Uterus (tissue), 4 donors: ENCODE measurements at places on chromosomes 1 and 21.
A peak's percentile ranks its signal among the peaks of the same experiment; 100 is the strongest.

- no peak for DNase-seq
These were observed 51.5 kb downstream of the DMRTA2 start for GRCh38 chr1:50371749-50372148.

DNA sequence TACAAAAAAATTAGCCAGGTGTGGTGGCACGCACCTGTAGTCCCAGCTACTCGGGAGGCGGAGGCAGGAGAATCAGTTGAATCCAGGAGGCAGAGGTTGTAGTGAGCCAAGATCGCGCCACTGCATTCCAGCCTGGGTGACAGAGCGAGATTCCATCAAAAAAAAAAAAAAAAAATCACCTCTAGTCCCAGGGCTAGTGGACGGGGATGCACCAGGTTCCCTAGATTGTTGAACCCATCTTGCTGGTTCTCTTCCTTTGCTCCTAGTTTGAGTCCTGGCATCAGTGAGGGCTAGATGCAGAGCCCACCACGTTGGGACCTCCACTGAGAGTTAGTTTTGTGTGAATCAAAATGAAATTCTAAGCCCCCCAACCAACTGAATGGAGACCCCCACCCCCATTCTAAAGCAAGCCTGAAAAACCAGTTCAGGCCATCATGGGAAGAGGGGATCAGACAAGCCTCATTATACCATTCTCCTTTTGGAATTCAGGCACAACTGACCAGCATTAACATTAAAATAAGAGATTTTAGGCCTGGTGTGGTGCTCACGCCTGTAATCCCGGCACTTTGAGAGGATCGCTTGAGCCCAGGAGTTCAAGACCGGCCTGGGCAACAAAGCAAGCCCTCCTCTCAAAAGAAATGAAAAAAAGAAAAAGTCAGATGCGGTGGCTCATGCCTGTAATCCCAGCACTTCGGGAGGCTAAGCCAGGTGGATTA is 17.9 kb upstream of the L1TD1 start:
- no peak for DNase-seq

GRCh38 chr1:8382051-8382505 is 64.2 kb downstream of the SLC45A1 start:
- DNase-seq = peak; percentile 12

- DNase-seq = no peak
These were observed 41.1 kb upstream of the TNFRSF1B start for GRCh38 chr1:12125422-12126355.
